ENCODE measurements at places on chromosomes 2 and 18.

GRCh38 chr2:118307864-118308263 is 219.6 kb downstream of the INSIG2 start:
- DNase-seq = no peak

DNA sequence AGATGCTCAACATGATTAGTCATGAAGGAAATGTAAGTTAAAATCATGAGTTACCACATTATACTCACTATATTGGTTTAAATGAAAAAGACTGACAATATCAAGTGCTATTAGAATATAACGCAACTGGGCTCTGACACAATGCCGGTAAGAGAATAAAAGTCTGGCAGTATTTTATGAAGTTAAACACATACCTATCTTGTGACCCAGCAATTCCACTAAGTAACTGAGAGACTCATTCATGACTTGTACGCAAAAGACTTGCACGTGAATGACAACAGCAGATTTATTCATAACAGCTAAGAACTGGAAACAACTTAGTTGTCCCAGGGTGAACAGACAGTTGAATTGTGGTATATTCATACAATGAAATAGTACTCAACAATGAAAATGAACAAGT is 342.1 kb downstream of the SLC4A3 start:
- no peak for DNase-seq

DNA sequence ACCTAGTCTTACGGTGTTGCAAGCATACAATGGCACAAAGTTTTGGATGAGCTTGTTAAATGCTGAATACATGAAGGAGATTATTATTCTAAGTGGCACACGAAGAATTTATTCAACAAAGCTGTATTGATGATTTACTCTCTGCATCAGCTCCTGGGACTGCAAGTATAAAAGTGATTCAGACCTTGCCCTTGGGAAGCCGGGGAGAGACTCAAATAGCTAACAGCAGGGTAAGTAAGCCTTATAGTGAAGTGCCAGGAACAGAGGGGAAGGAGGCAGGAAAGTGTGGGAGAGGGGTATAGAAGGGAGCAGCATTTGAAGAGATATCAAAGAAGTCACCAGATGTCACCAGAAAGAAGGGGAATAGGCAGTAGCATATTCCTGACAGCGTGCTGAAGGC is 115.4 kb downstream of the MCFD2 start:
- no peak for DNase-seq

DNA sequence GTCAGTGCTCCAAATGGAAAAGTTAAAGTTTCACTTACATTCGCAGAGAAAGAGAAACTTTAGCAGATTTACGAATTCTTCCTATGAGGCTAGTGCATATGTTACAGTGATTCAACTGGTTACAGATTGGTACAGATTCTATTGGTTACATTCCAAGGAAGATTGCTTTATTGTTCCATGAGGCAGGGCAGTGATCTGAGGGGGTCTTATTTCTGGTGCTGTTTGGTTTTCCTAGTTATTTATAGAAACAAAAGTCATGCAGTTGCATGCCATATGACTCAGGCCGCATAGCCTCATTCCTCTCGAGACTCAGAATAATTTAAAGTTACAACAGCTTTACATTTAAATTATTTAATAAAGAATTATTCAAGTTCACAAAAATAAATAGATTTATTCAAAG is 385.4 kb upstream of the SYT4 start:
- no peak for DNase-seq

GRCh38 chr18:45771587-45772480 is 47.9 kb downstream of the SLC14A1 start:
- DNase-seq = no peak

GRCh38 chr2:174395969-174396630 is 570 bp downstream of the SCRN3 start:
- no peak for DNase-seq

DNA sequence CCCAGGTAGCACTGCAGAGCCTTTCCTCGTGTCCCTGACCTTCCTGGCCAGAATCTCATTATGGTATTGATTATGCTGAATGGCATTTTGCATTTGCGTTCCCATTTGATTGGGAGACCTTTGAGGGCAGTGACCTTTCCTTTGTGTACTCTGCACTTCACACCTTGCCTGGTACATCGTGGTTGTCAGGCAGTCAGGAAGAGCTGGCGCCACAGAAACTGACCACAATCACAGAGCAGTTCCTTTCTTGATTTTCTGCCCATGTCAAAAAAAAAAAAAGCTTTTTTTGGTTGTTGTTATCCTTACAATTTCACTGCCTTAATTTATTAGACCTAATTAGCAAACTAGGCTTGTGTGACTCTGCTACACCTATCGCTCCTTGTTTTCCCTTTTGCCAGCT is 8.9 kb upstream of the KLHL29 start:
- DNase-seq = no peak

DNA sequence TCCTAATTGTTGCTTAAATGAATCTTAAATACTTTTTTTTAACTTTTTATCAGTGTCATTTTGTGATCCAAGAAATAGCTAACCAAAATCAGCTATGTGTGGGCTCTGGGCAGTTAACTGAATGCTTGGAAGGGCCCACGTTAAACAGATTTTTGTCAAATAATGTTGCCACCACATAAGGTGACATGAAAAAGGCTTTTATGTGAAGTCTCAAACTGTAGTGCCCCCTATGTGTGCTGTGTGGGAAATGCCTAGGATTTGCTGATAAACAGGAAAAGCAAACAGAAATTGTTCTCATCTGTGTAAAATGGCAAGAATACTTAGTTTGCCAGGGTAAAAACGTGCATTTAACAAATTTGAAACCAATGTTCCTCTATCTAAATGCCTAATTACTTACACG is 242.2 kb downstream of the ZNF516 start:
- no peak for DNase-seq

GRCh38 chr2:238136820-238137537 is 1.5 kb upstream of the KLHL30 start:
- DNase-seq = no peak

GRCh38 chr2:231332872-231333500 is 62.5 kb upstream of the B3GNT7 start:
- no peak for DNase-seq

DNA sequence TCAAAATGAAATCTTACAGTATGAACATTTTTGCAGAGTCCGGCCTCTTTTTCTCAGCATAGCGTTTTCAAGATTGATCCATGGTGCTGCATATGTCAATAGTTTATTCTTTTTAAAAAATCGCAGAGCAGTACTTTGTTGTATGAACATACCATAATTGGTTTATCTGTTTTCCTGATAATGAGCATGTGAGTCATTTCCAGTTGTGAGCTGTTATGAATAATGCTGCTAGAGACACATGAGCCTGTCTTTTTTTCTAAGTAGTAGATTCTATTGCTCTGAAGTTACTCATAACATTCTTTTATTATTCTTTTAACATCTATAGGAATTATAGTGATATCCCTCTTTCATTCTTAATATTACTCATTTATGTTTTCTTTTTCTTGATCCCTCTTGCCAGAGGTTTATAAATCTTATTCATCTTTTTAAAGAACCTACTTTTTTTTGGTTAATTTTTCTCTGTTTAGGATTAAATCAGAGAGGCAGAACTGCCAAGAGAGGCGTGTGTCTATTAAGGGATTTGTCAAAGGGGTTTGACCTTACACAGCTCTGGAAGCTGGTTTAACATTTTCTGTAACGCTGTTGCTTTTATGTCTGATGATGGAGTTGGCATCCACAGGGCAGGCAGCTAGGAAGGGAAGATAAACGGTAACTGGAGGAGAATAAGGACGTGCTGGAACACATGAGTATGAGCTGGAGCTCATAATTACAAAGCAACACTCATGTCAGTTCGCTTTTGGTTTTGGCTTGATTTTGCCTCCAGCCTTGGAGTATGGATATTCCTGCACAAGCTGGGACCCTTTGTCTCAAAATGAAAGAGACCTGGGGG is 47.4 kb downstream of the MGAT5 start:
- DNase-seq = no peak

DNA sequence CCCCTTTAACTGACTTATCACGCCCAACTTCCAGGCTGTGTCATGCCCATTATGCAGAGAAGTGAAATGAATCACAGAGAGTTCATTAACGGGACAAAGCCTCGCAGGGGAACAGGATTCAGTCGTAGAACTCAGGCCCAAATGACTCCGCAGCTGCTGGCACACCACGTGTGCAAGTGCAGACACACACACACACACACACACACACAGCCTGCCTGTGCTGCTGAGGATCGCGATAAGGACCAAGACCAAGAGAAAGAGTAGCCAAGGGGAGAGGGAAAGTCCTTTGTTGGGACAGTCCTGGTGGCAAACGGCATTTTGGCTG is 90.0 kb upstream of the TAF1B start:
- peak; percentile 28 for DNase-seq

GRCh38 chr2:206515580-206515979 is 72.2 kb downstream of the ADAM23 start:
- DNase-seq = no peak

DNA sequence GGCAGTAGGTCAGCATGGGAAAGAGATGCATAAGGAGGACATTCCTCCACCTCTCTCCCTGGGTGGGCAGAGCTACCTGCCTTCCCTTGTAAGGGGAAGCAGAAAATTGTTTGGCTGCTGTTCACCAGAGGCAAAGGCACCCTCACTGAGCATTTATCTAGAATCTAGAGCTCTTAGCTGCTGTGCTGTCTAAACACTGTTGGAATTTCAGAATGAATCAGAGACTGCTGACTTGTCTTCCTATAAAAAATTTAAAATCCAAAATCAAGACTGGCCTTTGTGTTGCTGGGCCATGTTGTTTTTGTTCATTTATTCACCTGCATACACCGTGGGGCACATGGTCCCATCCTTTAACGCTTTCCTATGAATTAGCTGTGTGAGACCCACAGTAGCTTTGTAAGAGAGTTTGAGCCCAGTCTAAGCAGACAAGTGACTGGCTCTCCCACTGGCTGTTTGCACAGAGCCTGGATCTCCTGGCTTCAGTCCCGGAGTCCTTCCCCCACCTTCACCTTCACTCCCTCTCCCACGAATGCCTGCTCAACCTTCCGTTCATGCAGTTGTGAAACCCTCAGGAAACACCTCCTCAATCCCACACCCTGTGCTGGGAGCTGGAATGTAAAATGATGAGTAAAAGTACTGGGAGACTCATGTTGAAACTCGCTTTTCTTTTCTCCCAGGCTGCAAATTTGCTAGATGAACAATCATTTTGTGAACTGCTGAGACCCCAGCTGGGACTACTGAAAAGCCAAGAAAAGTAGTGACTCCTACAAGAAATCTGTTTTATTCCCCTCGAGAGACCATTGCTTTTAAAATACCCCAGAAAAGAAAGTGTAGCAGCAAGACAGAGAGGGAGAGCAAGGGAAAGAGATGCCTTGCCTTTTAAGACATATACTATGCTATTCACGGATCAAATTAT is 76.2 kb downstream of the FAM168B start:
- DNase-seq = no peak

DNA sequence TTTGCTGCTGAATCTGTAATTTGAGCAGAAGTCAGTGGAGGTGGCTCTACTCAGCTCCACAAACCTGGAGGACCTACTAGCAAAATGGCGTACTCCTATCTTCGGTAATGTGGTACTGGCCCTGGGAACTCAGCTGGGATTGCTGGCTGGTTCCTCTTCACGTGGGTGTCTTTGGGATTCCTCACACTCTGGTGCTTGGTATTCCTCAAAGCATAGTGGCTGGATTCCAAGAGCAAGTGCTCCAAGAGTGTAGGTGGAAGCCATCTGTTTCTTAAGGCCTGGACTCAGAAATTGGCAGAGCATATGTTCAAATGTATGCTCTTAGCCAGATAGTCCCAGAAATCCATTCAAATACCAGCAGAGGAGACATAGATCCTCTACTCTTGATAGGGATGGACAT is 281.9 kb upstream of the CDH7 start:
- no peak for DNase-seq

GRCh38 chr2:160426604-160427003 is 67.0 kb downstream of the RBMS1 start:
- no peak for DNase-seq

DNA sequence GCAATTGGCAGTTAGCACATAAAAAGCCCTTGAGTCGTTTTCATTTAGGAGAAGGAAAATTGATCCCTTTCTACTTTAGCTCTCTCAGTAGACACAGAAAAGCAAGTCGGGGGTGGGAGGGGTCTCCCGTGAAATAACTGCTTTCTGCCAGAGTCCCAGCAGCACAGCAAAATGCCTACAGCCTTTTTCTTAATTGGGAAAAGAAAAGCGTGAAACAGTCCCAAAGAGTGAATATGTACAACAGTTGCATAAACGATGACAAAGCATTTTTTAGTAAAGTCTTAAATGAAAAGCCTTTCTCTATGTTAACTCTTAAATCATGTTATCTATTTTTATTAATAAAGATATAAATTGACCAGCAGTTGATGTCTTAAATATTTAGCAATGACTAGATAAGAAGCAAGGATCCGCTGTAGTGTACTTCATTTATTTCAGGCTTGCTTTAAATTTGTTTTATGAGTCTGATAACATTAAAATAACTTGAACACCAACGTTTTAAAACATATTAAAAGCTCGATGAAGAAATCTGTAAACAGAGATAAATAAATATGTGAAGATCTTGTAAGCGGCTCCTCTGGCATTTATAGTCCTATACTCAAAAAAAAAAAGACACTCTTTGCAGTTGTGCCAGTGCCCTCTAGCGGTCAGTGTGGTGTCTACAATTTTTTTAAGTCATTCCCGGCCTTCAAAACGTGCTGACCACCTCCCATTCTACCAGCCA is 42.3 kb upstream of the ATIC start:
- peak; percentile 2 for DNase-seq

DNA sequence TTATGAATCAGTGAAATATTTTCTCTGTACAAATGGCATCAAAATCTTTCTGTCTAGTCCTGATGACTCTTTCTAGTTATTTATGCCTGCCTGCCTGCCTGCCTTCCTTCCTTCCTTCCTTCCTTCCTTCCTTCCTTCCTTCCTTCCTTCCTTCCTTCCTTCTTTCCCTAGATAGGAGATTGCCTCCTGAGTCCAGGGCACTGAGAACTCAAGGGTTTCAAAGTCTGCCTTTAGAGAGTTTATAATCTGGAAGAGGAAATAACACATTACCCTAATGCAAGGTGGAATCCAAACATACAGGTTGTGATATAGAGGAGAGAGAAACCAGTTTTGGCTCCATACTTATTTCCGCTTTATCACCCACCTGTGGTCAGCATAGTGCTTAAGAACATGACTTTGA is 98.1 kb upstream of the SERPINE2 start:
- no peak for DNase-seq

DNA sequence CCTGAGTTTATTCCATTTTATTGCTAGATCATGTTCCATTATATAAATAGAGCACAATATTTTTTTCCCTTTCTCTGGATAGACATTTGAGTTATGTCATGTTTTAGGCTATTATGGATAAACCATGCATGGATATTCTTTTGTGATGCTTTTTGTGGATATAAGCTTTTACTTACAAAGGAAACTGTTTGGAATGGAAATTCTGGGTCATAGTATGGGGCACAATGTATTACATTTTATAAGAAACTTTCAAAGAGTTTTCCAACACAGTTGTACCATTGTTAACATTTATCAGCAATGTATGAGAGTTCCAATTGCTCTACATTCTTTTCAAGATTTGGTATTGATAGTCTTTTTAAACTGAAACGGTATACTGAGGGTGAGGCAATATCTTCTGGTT is 749.4 kb downstream of the SOCS6 start:
- no peak for DNase-seq

DNA sequence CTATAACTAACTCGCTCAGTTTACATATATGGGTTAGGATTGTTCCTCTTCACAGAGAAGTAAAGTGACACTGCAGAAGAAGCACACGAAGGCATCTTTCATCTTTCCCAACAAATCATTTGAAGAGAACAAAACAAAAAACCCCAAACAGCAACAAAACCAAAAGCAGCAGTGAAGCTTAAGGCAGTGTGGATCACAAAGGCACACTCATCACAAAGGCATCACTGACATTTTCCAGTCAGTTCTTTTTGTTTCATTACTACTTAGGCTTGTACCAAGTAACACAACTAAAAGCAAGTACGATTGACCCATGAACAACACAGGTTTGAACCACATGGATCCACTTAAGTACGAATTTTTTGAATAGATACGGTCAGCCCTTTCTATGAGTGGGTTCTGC is 75.7 kb downstream of the RNF152 start:
- DNase-seq = no peak
